ENCODE measurements at places on chromosomes 3 and 15.

GRCh38 chr3:143334231-143334630, 214.7 kb downstream of the CHST2 start:
- no peak for DNase-seq

GRCh38 chr3:7288133-7288532, 427.2 kb downstream of the GRM7 start:
- no peak for DNase-seq

DNA sequence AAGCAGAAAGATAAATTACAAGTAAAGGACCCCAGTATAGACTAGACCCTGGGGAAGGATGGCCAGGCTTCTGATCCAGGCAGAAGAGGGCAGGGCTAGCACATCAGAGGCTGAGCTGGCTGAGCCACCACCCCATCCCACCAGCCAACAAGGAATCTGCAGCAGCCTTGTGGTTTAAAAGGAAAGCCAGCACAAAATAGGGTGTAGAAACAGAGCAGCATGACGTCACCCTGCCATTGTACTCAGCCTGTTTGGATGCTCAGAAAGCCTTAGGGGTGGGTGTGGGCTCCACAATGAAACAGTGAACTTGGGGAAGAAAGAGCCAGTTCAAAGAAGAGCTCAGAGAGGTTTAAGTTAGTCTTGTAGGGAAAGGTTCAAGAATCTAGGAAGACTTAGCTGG, 28.2 kb downstream of the DUOX1 start:
- no peak for DNase-seq

DNA sequence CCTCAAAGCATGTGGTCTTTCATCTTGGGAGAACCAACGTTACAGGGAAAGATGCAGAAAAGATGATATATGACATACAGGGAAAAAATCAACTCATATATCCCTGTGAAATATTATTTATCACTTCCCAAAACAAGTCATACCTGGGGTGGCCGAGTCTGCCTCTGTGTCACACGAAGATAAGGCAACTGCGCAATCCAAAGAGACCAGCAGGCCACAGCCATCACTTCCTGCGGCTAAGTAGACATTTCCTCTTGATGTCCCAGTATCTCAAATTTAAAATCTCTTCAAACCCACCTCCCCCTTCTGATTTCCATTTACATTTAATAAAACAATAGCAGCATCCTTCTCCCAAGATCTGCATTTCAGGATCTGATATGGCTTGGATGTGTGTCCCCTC, 71.5 kb downstream of the IGF2BP2 start:
- no peak for DNase-seq

DNA sequence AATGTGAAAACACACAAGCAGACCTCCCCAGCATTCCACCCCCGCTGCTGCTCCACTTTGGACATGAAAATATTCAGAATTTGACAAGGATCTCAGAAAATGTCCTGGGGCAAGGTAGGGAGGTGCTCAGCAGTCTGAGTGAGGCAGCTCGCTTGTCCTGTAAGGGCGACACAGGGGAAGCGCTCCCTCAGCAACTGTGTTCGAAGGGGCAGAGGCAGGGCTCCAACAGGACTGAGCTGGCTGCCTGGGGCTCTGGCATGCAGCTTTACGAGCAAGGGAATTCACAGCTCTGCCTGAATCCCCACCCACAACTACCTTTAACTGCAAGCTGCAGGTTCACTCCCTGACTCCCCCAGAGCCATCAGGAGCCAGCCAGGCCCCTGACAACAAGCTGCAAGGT, 287.0 kb upstream of the LYSMD4 start:
- DNase-seq = no peak

DNA sequence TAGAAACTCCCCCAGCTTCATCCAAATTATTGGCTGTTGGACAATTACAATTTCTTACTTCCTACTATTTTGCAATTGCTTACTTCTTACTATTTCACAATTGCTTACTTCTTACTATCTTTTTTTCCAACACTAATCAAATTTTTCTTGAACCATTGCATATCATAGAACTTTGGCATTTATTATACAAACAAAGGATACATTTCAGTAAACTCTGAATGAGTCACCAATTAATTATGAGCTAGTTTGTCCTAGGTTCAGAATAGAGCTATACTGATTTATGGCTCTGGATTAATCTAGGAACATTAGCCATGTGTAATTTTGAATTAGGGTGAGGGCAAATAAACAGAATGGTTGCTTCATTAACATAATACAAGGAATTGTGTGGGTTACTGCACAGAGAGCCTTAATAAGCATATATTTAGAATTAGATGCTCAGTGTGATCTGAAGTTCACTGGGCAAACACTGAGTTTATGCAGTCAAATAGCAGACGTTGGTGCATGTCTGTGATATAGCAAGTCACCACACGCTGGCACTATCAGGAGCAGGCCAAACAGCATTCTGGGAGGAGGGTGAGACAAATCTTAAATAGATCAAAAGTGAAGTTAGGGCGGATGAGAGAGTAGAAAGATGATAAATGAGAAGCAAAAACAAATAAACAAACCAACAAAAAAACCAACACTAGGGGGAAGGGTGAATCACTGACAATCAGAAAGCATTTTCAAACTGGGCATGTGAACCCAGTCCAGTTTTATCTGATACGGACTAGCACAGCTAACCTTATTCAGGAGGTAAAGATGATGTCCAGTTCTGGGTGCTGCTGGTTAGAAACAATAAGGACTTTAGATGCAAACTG, 21.5 kb downstream of the GABRR3 start:
- no peak for DNase-seq

- DNase-seq = no peak
Observed at GRCh38 chr3:13532631-13533030, 16.3 kb upstream of the FBLN2 start.

DNA sequence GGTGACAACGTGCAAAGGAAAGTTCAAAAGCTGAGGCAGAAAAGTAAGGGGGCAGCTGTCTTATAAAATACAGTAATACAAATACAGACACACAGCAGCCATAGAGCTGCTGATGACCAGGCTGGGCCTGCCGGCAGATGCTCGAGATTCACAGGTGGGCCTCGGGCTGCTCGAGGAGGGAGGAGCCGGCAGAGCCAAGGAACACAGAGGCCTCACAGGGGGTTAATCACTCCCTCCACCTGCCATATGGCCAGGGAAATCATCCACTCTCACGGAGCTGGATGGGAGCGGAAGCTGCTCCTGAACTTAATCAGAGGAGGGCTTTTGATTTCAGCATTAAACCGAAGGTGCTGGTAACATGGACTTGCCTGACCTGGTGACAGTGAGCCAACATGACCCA, 29.6 kb upstream of the MGLL start:
- DNase-seq = no peak

GRCh38 chr3:50616003-50616769, 765 bp upstream of the MAPKAPK3 start:
- peak; percentile 75 for DNase-seq

GRCh38 chr3:134600685-134601463, 49.9 kb downstream of the KY start:
- peak; percentile 6 for DNase-seq

GRCh38 chr15:26516102-26516980, 256.5 kb downstream of the GABRB3 start:
- DNase-seq = no peak

DNA sequence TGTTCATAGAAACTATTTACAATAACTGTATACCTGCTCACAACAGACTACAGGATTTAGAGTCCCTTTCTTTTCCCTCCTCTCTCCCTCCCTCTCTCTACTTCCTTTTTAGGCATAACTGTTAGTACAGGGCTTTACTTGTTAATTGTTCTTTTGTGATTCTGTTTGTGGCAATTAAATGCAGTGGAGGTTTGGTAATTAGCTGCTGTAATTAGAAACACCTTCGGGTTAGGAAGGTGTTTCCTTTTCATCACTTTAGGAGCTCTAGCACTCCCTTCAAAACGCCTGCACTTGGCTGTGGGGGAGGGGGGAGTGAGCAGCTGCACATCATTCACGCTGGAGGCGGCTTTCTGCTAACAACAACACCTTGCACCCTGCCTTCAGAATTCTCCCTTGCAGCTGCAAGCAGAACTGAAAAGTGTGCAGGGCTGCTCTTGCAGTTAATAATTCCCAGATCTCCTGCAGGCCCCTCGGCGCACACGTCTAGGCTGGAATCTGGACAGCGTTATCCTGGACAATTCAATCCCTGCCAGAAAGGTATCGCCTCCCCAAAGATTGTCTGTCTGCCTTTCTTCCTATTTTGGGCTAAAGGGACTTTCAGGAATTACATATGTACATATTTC, 242.6 kb upstream of the RGMA start:
- DNase-seq = no peak

GRCh38 chr3:64039981-64040733, 16.9 kb upstream of the PSMD6 start:
- no peak for DNase-seq

DNA sequence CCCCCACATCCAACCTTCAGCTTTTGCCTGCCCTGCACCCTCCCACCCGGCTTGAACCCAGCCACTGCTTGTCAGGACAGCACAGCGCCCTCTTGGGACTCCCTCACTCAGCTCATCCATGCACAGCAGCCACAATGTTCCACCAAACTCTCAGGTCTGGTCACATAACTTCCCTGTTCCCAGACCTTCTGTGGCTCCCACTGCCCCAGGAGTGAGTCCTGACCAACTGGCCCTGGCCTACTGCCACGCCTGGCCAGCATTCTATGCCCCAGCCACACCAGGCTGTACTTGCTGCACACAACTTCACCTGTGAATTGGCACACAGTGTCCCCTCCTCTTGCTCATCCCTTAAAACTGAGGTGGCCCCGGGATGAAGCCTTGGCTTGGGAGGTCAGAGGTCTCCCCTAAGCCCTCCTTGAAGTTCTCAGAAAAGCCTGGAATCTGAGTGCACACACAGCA, 21.0 kb downstream of the PLXNB1 start:
- no peak for DNase-seq

DNA sequence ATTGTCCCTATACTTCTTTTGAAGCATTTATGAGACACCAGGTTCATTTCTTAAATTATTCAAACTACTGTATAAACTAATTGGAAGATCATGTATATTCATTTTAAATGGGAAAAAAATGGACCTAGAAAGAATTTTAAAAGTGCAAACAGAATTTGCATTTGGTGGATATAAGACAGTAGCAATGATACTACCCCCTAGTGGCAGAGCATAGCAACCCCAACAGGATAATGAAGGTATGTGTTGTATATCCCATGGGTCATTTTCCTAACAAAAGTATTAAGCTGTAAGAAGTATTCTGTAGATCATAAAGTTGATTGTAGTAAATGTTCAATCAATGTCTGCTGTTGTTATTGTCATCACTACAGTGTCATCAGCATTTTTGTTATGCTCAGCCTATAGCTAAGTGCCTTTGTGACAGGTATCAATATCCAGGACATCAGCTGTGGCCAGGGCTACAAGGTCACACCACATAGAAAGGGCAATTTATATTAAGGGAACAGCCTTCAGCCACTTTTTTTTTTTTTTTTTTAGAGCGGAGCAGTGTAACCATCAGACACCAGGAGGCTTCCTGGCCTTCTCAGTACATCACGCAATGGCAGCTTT, 175.8 kb downstream of the FOXB1 start:
- no peak for DNase-seq

- DNase-seq = no peak
Observed at GRCh38 chr3:190110826-190111225, 9.9 kb downstream of the P3H2 start.
